ENCODE measurements at places on chromosomes 3 and 15. TPM values are rescaled to one million over a fixed set of nuclear protein-coding genes. Genes with fewer than 3 reads are reported as not detected.

DNA sequence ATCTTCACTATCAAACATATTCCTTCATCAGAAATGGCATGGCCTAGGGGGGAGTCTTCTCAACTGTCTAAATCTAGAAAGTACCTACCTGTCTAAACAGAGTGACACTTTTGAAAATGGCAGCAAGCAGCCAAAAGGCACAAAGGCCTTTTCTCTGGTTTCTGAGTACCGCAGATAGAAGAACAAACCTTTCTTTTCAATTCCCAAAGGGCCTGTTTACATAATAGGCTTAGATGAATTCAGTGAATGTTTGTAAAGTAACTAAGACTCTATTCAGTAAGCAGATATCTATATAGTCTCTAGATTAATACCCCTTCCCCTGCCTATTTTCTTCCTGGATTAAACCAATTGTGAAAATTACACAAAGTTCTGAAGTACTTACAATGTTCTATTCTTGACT lies 7.1 kb downstream of the MYEF2 start:
- DNase-seq = no peak

DNA sequence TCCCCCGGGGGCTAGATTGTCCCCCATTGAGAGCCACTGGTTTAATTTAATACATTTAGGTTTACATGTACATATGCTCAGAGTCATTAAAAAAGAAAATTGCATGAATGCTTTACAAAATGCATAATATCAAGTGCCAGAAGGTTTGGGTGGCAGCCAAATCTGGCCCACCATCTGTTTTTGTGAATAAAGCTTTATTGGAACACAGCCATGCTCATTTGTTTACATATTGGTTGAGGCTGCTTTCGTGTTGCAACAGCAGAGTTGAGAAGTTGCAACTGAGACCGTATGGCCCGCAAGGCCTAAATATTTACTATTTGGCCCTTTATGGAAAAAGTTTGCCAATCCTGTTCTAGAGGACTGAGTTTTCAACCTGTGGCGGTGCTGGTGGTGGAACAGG lies 32.1 kb upstream of the RGMA start:
- no peak for DNase-seq

- DNase-seq = no peak
Measured at GRCh38 chr3:61928039-61928438, 366.7 kb downstream of the PTPRG start.

Gene P2RY13
- polyA plus RNA-seq = not detected

Gene SLC12A1
- not detected for polyA plus RNA-seq

Measured in keratinocyte (primary cell).